ENCODE measurements at places on chromosomes 2 and 18.

GRCh38 chr18:62258616-62259015, 66.5 kb upstream of the TNFRSF11A start:
- no peak for DNase-seq

DNA sequence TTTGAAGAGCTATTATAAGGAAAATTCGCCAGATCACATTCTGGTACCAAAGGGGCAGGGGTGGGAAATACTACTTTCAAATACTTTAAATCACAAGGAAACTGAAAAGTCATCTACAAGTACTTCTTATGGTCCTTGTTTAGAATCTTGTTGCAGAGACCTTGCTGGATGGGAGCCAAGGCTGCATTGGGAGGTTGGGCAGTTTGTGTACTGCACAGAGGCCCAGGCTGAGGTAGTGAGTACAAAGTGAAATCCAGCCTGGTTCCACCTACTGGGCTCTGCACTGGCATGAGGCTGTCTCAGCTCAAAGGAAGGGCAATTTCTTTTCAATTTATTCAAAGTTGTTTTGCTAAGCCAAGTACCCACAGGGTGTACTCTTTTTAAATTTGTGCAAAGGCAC, 140.3 kb upstream of the DLX2 start:
- no peak for DNase-seq

DNA sequence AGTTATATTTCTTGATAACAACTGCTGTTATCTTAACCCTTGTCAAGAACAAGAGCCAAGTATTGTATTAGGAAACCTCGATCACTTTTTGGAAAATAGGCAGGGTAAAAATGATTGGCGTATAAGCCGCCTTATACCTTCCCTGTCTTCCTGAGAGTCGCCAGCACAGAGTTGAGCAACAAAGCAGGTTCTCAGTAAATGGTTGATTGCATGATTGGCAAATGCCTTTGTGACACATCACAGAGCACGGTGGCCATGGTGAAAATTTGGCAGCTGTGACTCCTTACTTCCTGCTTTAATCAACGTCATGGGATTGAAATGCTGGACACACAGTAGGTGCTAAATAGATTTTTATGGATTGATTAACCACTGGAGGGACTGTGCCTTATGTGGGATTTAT, 3.9 kb upstream of the KLHL29 start:
- no peak for DNase-seq

GRCh38 chr2:224208007-224208406, 168.9 kb upstream of the SERPINE2 start:
- DNase-seq = no peak

DNA sequence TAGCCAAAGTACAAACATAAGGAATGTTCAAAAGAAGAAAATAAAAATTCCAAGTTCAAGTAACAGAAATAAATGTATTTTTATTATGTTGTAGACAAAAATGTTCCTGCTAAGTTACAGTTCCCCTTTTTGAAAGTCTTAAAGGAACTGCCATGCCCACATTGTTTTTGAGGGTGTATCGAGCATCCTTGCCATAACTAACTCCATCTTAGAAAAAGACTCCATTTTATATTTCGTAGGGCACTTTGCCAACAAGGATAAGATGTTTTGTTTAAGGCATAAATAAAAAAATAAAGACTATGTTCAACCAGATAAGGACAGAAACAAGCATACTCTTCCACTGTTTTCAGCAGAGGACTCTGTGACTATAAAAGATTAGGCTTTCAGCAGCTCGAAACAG, 67.3 kb downstream of the TMEM237 start:
- no peak for DNase-seq

DNA sequence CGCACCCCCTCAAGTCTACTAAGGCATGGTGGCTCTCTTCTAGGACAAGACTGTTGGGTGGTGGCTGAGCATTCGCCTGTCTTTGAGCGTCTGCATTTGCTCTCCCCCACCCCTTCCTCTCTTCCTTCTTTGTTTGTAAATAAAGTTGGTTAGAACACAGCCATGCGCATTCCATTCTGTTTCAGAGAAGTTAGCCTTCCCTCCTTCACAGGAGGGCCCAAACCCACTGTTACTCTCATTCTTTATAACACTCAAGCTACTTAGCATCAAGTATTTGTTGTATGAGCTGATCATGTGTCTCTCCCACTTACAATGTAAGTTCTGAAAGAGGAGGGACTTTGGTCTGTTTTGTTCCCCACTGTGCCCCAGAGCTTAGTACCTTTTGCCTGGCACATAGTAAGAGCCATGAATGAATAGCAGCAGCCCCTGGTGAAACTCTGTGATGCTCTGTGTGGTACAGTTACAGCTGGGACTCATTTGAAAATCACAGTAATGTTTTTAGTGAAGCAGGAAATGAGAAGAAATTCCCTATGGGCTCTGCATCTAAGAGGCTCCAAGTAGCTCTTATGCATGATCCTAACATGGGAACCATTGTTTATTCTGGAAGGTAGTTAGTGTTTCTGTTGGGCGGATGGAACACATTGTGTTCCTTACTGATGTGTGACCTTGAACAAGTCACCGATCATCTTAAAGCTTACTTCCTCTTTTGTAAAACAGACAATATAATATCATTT, 7.7 kb downstream of the MGAT5 start:
- no peak for DNase-seq

DNA sequence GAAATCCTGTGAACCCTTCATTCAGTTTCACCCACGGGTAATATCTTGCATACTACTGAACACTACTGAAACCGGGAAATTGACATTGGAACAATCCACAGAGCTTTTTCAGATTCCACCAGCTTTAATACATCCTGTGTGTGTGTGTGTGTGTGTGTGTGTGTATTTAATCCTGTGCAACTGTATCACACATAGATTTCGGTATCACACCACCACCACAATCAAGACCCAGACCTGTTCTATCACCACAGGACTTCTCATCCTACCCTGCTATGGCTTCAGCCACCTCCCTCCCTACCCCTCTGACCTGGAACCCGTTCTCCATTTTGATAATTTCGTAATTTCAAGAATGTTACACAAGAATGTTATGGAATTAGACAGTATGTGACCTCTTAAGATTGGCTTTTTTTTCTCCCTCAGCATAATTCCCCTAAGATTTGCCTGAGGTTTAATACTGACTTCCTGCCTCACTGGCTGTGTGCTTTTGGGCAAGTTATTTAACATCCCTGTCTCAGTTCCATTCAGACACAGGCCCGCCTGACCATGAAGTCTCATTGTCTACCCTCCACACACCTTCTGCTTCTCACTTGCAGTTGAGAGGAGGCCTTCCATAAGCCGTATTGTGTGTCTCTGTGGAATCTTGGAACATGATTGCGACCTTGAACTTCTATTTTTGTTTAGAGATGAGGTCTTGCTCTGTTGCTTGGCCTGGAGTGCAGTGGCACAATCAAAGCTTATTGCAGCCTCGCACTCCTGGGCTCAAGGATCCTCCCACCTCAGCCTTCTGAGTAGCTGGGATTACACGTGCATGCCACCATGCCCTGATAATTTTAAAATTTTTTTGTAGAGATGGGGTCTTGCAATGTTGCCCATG, 14.4 kb upstream of the TMEM131 start:
- DNase-seq = no peak

DNA sequence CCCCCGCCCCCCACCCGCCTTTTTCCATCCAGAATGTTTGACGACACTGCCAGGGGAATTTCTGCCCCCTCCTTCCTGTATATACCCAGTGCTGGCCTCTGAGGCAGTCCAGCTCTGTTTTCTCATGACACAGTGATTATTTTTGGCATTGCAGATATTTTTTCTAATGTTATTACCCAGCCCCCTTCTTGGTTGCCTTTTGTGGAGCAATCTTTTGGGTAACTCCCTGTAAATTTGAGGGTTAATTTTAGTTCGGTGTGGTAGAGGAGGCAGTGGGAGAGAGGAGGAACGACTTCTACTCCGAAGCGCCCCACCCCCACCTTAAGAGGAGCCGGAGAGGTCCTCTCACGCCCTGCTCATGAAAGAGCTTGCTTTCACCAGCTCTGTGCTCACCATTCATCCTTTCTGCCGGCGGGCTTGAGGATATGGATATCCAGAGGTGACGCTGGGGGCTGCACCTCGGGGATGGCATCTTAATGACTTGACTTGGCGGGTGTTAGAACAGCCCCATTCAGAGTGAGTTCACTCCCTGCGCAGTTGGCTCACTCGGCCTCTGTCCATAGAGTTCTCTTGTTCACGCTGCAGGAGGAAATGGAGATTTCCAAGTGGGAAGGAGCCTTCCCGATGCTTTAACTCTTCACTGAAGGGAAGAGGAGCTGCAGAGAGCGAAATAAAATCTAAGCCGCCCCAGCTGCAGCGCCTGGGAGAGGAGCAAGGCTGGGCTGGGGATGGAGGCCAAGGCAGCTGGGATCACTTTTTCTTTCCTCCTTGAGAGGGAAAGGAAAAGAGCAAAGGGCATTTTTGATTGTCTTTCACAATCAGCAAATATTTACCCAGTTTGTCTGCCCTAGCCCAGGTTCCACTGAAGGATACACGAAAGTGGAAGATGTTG, 38.4 kb downstream of the EPAS1 start:
- peak; percentile 87 for DNase-seq

DNA sequence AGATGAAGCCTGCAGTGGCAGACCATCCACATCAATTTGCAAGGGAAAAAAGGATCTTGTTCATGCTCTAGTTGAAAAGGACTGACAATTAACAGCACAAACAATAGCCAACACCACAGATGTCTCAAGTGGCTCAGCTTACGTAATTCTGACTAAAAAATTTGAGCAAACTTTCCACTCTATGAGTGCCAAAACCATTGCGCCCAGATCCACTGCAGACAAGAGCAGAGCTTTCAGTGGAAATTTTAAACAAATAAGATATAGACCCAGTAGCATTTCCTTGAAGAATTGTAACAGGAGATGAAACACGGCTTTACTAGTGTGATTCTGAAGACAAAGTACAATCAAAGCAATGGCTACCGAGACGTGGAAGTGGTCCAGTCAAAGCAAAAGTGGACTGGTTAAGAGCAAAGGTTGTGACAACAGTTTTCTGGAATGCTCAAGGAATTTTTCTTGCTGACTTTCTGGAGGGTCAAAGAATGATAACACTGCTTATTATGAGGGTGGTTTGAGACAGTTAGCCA, 12.0 kb upstream of the ZNF396 start:
- no peak for DNase-seq

GRCh38 chr2:22628221-22628620, 756.8 kb upstream of the KLHL29 start:
- DNase-seq = peak; percentile 33

- no peak for DNase-seq
These were observed 1009.4 kb upstream of the CELF4 start for GRCh38 chr18:38575023-38575422.

DNA sequence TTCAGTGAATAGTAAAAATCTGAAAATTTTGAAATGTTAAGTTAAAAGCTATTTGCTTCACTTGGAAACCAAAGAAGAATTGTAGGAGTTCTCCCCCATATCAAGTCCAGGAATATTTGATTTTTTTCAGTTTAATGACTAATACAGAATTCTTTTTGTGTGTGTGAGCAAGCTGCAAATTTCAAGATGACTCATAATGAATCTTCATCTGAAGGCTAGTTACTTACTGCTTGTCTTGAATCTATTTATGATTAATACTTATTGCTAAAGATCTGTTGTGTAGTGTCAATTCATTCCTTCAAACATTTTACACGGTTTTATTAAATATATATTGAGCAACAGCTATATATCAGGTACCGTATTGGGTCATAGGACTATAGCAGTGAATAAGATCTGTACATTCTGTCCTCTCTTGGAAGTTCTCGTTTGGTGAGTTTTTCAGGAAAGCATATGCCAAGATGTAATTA, 47.8 kb upstream of the CAVIN2 start:
- no peak for DNase-seq

GRCh38 chr2:68799140-68800026, 64.8 kb downstream of the ARHGAP25 start:
- no peak for DNase-seq

DNA sequence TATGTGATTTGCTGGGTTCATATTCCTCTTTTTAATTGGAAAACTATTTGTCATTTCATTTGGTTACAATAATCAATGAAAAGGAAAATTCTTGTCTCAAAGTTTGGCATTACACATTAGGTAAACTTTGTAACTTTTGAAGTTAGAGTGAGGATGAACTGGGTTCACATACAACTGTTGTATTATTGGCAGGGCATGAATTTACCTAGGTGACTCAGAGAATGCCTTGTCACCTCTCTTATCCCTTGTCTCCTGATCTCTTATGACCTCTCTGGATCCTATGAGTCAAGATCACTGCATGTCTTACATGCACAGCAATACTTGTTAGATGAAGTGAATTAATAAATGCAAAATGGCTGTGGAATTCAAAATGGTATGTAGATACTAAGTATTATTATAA, 563.4 kb upstream of the GCFC2 start:
- no peak for DNase-seq

- DNase-seq = no peak
These were observed 157.0 kb downstream of the DOCK10 start for GRCh38 chr2:224885291-224885690.

DNA sequence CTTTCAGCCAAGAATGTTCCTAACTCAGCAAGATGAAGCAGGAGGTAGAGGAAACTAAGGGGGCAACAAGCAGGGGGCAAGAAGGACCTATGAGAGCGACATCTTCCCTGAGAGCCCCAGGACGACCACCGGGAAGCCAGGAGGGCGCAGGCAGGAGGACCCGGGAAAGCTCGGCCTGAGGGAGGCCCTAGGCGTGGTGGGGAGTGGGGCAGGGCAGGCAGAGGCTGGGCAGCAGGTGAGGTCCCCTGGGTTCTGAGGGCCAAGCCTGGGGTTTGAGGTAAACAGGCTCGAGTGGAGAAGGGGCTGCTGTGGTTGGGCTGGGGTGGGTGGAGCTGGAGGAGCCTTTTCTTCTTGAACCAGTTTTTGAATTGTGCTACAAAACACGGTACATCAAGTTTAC, 1.3 kb upstream of the ALPI start:
- DNase-seq = no peak

DNA sequence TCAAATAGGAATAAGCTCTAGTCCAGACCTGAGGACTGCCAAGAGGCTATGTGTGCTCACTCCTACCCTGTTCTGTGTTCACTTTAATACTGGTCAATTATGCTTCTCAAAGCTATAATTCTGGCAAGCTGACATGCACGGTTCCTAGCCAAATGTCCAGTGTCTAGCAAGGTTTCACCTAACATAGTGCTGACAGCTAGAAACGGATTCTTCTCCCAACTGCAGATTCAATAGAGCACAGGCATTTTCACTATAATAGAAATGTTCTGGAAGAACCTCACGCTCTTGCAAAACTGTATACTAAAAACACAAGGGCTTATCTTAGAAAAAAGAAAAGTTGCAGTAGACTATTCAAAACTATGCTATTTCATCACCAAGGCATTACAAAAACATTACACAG, 45.1 kb downstream of the HDAC4 start:
- no peak for DNase-seq
